Esophagus mucosa (tissue), 1 donor: ENCODE measurements at places on chromosomes 13 and 19.

GRCh38 chr19:55027472-55028337 is 10.4 kb downstream of the GP6 start:
- ATAC-seq = peak; percentile 65

GRCh38 chr19:40741527-40742390 is 8.5 kb downstream of the ACTMAP start:
- peak; percentile 6 for ATAC-seq

DNA sequence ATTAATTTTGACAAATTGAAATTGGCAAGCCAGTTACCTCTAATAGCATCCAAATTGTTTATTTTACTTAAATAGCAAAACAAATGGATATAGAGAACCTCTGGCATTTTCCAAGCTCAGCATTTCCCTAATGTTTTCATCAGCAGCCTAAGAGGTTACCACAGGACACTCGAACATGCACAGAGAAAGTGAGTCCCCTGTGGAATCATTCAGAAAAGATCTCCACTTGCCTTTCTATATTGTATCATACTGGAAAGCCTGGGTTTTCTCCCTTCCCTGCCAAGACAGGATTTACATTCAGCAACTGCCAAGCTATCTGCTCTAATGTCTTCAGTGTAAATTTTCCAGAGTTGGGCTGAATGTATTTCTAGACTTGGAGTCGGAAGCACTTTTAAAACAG is 188.9 kb downstream of the KCTD12 start:
- ATAC-seq = no peak

DNA sequence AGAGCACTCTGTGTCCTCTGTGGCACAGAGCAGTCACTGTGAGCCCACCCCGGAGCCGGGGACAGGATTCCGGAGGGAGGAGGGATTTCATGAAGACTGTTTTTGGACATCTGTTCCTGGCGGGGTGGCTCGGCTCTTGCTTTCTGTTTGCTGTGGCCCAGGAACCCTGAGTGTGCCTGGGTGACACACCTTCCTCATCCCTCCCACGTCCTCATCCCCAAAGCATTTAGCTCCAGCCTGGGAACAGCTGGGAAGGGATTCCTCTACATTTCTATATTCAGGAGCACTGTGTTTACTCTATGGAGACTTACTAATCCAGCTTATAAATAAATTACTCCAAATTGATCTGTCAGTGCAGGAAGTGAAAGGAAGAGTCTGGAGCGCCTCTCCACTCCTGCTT is 97.8 kb upstream of the UBL3 start:
- ATAC-seq = no peak

DNA sequence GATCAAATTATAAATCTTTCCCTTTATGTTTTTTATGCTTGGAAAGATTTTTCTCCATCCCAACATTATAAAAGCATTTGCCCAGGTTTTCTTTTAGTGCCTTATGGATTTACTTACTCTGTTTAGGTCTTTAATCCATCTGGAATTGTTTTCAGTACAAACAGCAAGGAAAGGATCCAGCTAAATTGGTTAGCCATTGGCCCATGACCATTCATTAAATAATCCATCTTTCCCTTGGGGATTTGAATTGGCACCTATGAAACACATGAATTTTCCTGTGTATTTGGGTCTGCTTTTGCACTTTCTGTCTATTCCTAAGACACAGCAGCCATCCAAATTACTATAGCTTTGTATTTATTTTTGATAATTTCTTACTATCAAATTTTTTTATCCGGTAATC is 28.8 kb upstream of the SHKBP1 start:
- ATAC-seq = no peak

DNA sequence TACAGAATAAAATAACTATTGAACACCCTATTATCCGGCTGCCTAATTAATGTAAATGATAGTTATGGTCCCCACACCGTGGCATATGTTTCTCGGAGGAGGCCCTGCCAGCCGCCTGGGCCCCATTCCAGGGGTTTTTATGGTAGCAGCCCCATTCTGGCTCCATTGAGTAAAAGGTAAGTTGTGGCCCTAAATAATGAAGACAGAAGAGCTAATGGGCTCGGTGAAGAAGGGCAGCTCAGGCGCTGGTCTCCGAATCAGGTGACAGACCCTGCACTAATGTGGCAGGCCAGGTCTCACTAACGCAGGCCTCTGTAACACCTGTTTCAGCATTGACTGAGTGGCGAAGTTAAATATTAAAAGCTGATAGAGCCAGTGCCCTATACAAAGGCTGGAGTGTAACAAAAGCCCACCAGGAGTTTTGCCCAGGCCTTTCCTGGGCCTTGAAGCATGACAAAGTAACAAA is 19.1 kb downstream of the POP4 start:
- ATAC-seq = no peak

DNA sequence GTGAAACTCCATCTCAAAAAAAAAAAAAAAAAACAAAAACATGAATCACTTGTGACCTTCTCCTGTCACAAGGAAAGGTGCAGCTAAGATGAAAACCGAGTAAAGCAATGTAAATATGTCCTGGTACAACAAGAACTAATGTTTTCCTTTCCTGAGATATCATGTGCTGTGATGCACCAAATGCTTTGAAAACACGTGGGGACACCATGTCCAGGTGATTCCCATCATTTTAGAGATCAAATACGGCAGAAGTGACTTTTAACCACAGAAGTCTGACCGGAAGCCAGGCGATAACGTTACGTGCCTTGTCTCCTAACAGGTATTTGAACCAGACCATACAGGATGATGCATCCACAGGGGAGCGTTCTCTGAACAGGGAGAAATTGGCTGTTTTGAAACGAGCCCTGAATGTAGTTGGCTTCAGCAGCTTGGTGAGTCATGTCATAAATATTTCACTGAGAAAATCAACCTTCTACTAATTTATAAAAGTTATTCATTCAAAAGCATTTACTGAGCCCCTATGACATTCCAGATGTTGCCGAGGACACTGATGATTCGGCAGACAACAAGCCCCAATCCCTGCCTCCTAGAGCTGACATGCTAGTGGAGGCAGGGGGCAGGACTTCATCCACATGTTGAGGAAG is 328.1 kb downstream of the MYO16 start:
- no peak for ATAC-seq

GRCh38 chr13:112734696-112735547 is 45.1 kb downstream of the ATP11A start:
- ATAC-seq = no peak

DNA sequence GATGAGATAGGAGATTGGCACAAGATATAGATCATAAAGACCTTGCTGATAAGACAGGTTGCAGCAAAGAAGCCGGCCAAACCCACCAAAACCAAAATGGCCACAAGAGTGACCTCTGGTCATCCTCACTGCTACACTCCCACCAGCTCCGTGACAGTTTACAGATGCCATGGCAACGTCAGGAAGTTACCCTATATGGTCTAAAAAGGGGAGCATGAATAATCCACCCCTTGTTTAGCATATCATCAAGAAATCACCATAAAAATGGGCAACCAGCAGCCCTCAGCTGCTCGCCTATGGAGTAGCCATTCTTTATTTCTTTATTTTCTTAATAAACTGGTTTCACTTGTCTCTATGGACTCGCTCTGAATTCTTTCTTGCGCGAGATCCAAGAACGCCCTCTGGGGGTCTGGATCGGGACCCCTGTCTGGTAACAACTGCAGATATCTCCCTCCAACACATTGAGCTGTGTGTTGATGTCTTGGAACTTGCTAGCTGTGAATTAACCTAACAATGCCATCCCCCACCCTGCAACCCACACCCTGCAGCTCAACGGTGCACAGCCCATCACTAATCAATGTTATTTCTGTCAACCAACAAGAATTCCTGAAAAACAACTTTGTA is 27.1 kb upstream of the GRTP1 start:
- no peak for ATAC-seq

GRCh38 chr19:12794196-12794941 is 3.1 kb downstream of the JUNB start:
- ATAC-seq = no peak

GRCh38 chr13:113342820-113343691 is 20.9 kb downstream of the GRTP1 start:
- ATAC-seq = no peak

GRCh38 chr19:48962029-48962848 is 2.9 kb upstream of the FTL start:
- peak; percentile 40 for ATAC-seq

DNA sequence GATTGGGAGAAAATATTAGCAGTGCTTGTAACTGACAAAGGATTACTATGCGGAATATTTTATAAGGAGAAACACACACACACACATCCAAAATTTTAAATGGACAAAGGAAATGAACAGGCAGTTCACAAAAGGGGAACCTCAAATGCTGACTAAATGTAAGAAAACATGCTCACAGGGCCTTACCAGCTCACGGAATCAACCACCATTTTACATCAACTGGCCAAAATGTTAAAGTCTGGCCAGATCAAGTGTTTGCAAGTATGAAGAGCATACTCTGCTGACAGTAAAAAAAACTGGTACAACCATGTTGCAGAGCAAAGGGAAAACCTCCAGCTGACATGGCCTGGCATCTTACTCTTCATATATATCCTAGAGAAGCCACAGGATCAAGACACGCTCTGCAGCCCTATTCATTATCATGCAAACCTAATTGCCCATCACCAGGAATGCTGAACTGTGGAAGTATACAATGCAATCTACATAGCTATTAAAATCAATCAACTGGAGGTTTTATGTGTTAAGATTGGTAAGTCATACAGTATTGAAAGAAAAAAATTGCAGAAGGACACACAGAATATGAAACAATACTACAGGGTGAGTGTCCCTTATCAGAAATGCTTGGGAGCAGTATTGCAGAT is 124.4 kb downstream of the RNF17 start:
- no peak for ATAC-seq

DNA sequence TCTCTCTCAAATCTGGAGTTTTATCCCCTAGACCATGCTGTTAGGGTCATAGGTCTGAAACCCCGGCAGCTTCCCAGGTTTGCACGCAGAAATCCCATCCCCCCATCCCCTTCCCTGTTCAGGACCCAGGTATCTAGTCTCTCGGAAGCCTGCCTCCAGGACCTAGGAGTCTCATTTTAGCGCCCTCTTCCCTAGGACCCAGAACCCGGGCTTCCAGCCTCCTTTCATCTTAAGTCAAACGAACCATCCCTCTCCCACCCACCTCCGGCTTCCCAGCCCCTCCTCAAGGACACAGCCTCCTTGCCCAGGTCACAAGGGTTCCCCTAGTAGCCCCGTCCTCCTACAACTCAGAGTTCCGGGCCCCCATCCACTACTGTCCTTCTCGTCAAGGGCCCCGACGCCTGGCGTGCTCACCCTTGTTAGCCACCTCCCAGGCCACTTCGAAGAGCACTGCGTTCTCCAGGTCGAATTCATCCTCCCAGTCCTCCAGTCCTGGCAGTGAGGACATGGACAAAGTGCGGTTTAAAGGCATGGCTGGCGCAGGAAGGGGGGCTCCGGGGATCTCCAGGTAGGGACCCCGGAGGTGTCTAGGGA is 431 bp downstream of the GYS1 start:
- peak; percentile 1 for ATAC-seq

- no peak for ATAC-seq
These were observed 111.0 kb downstream of the KCTD12 start for GRCh38 chr13:76775088-76775740.

- no peak for ATAC-seq
These were observed 959 bp downstream of the CHMP2A start for GRCh38 chr19:58553799-58554493.

GRCh38 chr13:27279506-27279905 is 8.9 kb downstream of the RASL11A start:
- ATAC-seq = no peak

GRCh38 chr19:7216373-7216902 is 77.8 kb downstream of the INSR start:
- ATAC-seq = no peak

DNA sequence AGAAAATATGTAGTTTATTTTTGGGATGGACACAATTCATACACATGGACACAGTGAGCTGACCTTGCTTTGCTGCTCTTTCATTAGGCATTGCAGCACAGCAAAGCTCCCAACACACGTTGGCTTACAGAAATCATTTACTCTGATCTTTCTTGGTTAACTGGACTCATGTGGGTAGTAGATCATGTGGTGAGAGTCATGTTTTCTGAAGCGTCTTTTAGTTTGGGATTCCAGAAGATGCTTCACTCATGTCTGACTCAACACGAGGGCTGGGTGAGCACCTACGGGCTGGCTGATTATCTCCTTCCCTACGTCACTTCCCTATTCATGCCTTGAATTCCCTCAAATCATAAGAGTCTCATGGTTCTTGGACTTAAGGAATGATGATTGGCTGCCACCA is 12.1 kb upstream of the LGALS16 start:
- ATAC-seq = no peak

- no peak for ATAC-seq
These were observed 13.0 kb upstream of the EPOR start for GRCh38 chr19:11397089-11397610.

- ATAC-seq = peak; percentile 64
These were observed 41.6 kb downstream of the TM9SF2 start for GRCh38 chr13:99542788-99543406.

GRCh38 chr13:20716951-20717350 is 13.5 kb downstream of the IL17D start:
- no peak for ATAC-seq

GRCh38 chr19:51600940-51601580 is 29.1 kb downstream of the SIGLEC5 start:
- ATAC-seq = peak; percentile 31

GRCh38 chr13:43033038-43033437 is 9.7 kb downstream of the DNAJC15 start:
- ATAC-seq = no peak

- no peak for ATAC-seq
These were observed 81.8 kb upstream of the RUBCNL start for GRCh38 chr13:46468570-46469463.

GRCh38 chr13:103299079-103299478 is 232.9 kb upstream of the SLC10A2 start:
- no peak for ATAC-seq

GRCh38 chr19:55681131-55682092 is 6.4 kb downstream of the EPN1 start:
- ATAC-seq = no peak

GRCh38 chr13:20684546-20684945 is 19.0 kb upstream of the IL17D start:
- no peak for ATAC-seq

- no peak for ATAC-seq
These were observed 6.8 kb upstream of the ERCC5 start for GRCh38 chr13:102838982-102839381.
